Activated CD8-positive, alpha-beta T cell treated with anti-CD3 and anti-CD28 coated beads, Interleukin-2, amount 10 ng/mL, durations not matched to agents 7 days and 5 days (primary cell): ENCODE measurements at places on chromosomes 5 and 9. TPM values are rescaled to one million over a fixed set of nuclear protein-coding genes. Genes with fewer than 3 reads are reported as not detected.

- no peak for DNase-seq
Measured at GRCh38 chr5:143699121-143699520, 112.8 kb upstream of the HMHB1 start.

The IFNB1 gene
- total RNA-seq = not detected

DNA sequence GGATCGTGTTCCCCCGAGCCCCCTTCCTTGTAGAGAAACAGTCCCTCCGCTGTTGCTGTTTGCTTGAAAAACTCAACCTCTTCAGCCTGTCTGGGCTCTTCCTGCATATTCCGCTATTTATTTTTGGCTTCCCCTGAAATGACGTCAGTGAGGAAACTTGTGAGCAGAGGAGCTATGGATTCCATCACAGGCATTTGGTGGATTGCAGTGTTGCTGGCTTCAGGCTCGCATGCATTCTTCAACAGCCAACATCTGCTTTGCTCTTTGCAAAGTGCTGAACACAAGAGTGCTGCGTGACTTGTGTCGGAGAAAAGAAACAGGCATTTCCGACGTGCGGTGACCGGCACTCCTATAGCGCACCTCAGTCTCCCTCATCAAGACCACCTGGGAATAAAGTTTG lies 232.7 kb downstream of the RFK start:
- DNase-seq = no peak

DNA sequence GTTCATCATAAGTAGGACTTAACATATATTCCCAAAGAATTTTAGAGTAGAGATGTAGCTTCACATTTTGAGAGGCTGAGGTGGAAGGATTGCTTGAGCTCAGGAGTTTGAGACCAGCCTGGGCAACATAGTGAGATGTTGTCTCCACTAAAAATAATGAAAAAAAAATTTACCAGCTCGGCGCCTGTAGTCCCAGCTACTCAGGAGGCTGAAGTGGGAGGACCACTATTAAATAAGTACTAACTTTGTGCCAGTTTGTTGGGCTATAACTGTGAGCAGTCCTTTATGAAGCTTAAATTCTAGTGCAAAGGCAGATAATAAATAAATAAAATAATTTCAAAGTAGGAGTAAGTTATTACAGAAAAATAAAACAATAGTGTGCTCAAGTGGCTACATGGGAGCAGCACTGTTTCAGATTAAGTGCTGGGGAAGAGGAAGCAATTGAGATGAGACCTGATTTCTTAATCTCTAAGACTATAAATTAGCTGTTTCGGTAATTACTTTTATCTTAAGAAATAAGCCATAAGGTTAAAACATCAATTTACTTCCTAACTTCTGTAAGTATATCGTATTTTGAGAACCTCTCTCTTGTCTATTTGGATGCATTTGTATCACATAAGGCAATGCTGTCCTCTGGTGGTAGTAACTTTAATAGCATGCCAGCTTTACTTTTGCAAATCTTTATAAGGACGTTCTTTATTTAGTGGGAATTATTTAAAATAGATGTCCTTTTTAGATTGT lies 98.9 kb downstream of the CSNK1G3 start:
- peak; percentile 50 for DNase-seq

The NMUR2 gene
- total RNA-seq = not detected
